Gastrocnemius medialis (tissue), 4 donors: ENCODE measurements at places on chromosomes 1 and 21. TPM values are rescaled to one million over a fixed set of nuclear protein-coding genes. Genes with fewer than 3 reads are reported as not detected.

GRCh38 chr21:25240974-25241373 lies 366.3 kb downstream of the MRPL39 start:
- DNase-seq: no peak

The CRTC2 gene
- total RNA-seq: 22.5 TPM

GRCh38 chr1:87428367-87428766 lies 99.7 kb downstream of the LMO4 start:
- DNase-seq: no peak

DNA sequence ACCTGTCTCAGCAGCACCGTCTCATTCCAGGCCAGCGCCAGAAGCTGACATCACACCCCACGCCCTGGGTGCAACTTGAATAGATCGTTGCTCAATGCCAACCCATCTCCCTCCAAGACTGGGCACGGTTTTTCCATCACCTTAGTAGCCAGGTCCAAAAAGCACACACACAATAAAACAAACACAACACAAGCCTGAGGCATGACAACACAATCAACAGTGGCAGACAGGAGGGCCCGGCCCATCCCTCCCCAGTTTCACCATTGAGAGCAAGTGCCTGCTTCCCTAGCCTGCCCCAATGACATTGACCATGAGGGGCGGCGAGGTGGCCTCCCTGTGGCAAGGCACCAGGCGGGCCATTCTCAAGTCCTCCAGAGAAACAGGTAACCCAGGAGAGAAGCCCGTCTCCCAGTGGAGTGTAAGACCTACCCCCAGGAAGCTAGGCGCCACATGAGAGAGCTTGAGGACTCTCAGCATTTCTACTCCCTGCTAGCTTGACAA lies 2.7 kb downstream of the IFFO2 start:
- no peak for DNase-seq

GRCh38 chr1:167854184-167854583 lies 59.8 kb downstream of the ADCY10 start:
- no peak for DNase-seq

DNA sequence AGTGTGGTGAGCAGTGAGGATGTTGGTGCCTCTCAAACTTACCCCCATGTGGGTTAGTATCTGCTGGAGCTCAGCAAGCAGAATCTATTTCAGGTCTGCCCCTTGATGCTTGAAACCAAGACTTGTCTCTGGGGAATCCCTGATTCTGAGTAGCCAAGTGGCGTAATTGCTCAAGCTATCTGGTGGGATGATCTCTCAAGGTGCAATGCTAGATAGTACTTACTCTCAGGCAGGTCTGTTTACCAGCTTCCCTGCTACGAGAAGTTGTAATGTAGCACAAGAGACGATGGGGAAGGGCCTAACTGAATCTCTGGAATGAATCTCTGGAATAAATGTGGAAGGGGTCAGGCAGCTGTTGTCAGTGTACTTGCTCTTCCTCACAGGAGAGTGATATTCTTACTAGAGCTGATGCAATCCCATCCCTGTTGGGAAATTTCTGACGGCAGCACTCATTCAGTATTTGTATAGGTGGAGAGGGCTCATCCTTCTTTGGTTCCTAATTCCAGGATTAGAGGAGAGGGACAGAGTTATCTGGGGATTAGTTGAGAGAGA lies 65.4 kb downstream of the MACF1 start:
- DNase-seq: peak; percentile 45

The LIPI gene
- not detected for total RNA-seq

The KIAA0040 gene
- total RNA-seq: 21.5 TPM

The IFNLR1 gene
- 7.4 TPM for total RNA-seq

The RHD gene
- total RNA-seq: not detected

GRCh38 chr1:109789551-109790180 lies 25.9 kb upstream of the EPS8L3 start:
- peak; percentile 9 for DNase-seq

GRCh38 chr21:41803316-41803715 lies 36.5 kb upstream of the RIPK4 start:
- no peak for DNase-seq

The ZNF683 gene
- not detected for total RNA-seq

The OPTC gene
- not detected for total RNA-seq

The NR1I3 gene
- total RNA-seq: not detected

GRCh38 chr1:67575861-67576260 lies 109.1 kb upstream of the GADD45A start:
- no peak for DNase-seq

The PLA2G5 gene
- not detected for total RNA-seq

DNA sequence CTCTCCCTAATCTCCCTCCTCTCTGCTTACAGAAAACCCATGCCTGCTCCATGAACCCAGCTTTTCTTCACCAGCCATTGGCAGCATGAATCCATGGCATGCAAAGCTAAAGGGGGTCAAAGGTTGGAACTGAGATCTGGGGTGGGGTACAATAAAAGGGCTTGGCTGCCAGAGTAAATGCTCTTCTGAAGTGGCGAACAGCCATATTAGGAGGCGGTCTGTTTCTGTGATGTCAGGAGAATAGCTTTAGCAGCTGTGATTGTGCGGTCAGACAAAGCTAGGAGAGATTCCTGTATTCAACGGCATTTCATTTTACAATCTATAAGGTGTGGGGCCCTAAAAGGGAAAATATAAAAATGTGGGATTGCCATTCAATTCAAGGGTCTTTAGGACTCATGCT lies 71.7 kb upstream of the TMPRSS2 start:
- DNase-seq: no peak

The CREB3L4 gene
- total RNA-seq: 6.1 TPM

GRCh38 chr1:65894738-65895605 lies 102.3 kb downstream of the PDE4B start:
- no peak for DNase-seq

DNA sequence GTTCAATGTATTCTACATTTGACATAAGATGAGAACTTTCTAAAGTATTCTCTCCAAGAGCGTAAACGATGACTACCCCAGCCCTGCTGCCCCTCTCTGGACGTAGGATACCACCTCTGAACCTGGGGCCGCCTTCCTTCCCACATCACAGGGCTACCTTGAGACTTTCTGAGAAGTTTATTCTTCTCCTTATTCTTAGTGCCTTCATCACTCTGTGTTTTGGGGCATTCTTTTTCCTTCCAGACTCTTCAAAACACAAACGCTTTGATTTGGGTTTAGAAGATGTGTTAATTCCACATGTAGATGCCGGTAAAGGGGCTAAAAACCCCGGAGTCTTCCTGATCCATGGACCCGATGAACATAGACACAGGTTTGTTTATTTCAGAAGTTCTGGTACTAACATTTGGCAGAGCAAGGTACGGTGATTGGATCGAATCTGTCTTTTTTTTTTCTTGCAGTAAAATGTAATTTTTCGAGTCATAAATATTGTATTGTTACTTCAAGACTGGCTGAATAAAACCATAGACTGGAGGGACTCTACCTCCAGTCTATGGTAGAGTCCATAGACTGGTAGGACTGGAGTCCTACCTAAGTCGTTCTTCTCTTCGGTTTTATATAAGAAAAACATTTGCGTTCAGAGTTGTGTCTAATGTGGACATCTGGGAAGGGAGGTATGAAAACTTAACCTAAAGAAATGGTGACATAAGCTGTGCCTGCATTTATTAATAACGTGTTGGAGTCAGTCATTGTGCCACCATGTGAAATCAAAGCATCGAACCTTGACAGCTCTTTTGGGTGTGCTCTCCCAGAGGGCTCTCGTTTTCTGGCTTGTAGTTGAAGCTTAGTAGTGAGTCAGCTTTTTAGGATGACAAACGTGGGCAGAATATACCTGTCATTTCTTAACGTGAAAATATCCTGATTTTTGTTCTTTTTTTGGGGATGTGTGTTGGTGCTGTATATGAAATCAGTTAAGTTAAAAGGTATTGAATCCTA lies 1.2 kb downstream of the MAN1A2 start:
- DNase-seq: no peak

DNA sequence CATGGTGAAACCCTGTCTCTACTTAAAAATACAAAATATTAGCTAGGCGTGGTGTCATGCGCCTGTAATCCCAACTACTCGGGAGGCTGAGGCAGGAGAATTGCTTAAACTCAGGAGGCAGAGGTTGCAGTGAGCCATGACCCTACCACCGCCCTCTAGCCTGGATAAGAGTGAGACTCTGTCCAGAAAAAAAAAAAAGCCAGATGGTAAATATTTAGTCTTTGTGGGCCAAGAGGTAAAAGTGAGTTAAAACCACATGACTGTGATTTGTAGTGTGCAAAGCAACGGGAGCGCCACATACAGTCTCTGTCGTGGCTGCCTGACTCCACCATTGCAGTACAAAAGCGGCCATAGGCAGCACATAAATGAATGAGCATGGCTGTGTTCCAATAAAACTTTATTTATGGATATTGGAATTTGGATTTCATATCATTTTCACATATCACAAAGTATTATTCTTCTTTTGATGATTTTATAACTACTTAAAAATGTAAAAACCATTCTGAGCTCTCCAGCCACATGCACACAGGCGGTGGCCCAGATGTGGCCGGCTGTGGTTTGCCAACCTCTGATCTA lies 51.8 kb upstream of the CASZ1 start:
- DNase-seq: no peak

DNA sequence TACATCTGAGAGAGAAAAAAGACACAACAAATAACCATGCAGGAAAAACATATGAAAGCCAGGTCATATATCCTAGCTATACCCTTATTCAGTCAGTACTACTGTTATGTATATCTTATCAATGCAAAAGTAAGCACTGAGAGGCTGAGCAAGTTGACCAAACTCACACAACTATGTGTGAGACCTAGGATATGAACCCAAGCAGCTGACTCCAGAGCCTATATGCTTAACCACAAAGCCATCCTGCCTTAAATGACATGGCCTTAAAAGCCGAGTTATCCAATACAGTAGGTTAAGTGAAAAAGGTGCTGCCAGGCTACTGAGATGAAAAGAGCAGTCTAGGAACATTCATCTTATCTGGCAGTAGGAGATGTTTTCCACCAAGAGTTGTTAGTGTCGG lies 151.6 kb downstream of the RERE start:
- DNase-seq: no peak

- DNase-seq: no peak
Measured at GRCh38 chr1:171038284-171038683, 52.4 kb upstream of the FMO3 start.

The C1orf167 gene
- total RNA-seq: not detected

DNA sequence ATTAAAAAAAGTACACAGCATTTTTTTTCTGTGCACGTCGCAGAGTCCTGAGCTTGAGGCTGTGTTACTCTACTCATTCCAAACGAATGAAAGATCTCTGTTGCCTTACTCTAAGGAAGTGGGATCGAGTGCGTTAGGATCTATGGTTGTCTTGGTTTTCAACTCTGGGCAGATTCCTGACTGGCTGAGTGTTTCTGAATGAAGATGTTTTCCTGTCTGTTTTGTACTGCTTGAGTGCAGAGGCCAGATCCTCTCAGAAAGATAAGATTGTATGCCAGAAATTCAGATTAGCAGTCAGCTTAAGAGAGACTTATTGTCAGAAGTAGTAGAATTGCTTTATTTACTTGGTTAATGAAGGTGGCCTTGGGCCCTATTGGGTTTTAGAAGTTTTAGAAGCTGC lies 14.0 kb downstream of the PLA2G2E start:
- no peak for DNase-seq

DNA sequence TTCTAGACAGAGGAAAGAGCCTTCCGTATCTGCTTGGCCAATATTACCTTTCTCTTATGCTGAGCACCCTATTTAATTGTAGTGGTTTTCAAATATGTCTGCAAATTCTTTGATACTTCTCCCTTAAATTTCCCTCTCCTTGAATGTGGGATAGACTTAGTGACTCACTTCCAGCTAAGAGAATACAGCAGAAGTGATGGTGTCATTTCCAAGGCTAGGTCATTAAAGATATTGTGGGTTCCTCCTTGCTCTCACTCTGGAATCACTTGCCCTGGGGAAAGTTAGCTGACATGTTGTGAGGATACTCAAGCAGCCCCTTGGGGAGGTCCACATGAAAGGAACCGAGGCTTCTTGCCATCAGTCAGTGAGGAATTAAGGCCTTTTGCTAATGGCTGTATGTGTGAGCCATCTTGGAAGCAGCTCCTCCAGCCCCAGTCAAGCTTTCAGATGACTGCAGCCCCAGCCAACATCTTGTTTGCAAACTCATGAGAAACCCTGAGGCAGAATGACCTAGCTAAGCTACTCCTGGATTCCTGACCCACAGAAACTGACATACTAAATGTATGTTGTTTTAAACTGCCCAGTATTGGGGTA lies 8.1 kb upstream of the CITED4 start:
- DNase-seq: no peak

The AADACL3 gene
- not detected for total RNA-seq

DNA sequence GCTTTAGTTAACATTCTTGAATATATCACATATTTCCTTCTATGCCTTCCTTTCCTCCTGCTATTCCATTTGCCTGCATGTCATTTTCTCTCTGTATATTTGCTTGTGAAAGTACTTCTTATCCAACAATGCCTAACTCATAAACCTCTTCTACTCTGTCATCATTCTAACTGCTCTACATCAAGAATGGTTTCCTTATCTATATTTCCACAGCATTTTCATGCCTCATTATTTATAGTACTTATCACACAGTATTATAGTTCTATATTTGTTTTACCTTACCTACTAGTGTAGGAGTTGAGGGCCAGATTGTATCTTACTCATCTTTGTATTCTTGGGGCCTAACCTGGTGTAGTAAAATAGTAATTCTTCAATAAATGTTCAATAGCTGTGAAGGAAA lies 91.5 kb downstream of the ZMYM4 start:
- no peak for DNase-seq

The ZNF692 gene
- 8.0 TPM for total RNA-seq

- peak; percentile 69 for DNase-seq
Measured at GRCh38 chr1:55813618-55814017, 598.5 kb upstream of the USP24 start.

DNA sequence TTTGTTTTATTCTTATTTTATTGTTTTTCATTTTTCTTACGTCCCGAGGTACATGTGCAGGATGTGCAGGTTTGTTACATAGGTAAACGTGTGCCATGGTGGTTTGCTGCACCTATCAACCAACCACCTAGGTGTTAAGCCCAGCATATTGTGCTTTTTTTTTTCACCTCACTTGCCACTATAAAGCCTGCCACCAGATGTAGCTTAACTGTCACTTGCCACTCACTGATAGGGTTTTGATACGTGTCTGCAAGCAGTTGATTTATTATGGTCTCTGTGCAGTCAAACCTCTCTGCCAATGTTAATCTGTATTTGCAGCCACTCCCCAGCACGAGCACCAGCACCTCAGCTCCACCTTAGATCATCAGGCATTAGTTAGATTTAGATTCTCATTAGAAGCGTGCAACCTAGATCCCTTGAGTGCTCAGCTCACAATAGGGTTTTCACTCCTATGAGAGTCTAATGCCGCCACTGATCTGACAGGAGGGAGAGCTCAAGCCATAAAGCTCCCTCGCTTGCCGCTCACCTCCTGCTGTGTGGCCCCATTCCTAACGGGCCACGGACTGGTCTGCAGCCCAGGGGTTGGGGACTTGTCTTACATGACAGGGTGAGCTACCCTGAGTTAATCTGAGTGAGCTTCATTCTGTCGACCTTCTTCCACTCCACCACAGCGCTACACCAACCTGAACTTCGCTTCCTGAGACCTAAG lies 17.9 kb upstream of the ABCG1 start:
- no peak for DNase-seq
